ENCODE measurements at places on chromosomes 6 and 20.

- DNase-seq: no peak
Observed at GRCh38 chr6:7725412-7725811, 487 bp upstream of the BMP6 start.

GRCh38 chr20:53923566-53924369, 146.6 kb downstream of the BCAS1 start:
- DNase-seq: no peak

- no peak for DNase-seq
Observed at GRCh38 chr6:3723966-3724365, 27.5 kb downstream of the PXDC1 start.

DNA sequence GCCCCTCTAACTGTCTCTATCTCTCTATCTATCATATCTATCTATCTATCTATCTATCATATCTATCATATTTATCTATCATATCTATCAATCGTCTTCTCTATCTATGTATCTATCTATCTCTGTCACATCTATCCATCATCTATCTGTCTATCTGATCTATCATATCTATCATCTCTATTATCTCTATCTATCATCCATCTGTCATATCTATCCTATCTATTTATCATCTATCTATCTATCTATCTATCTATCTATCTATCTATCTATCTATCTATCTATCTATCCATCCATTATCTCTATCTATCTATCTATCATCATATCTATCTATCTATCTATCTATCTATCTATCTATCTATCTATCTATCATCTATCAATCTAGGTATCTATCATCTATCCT, 638.0 kb downstream of the DHX35 start:
- DNase-seq: no peak

- no peak for DNase-seq
Observed at GRCh38 chr6:41780551-41781365, at the start of gene PRICKLE4. TSS of gene PRICKLE4 (plus strand) at chr6:41780782. CDS start at chr6:41783474, 2,692 bp downstream.

All from amygdala (tissue), 56 donors.